Kasumi-1 (cell line): ENCODE measurements at places on chromosomes 4 and X.

GRCh38 chr4:86603311-86603885 is 9.3 kb downstream of the PTPN13 start:
- no peak for DNase-seq

DNA sequence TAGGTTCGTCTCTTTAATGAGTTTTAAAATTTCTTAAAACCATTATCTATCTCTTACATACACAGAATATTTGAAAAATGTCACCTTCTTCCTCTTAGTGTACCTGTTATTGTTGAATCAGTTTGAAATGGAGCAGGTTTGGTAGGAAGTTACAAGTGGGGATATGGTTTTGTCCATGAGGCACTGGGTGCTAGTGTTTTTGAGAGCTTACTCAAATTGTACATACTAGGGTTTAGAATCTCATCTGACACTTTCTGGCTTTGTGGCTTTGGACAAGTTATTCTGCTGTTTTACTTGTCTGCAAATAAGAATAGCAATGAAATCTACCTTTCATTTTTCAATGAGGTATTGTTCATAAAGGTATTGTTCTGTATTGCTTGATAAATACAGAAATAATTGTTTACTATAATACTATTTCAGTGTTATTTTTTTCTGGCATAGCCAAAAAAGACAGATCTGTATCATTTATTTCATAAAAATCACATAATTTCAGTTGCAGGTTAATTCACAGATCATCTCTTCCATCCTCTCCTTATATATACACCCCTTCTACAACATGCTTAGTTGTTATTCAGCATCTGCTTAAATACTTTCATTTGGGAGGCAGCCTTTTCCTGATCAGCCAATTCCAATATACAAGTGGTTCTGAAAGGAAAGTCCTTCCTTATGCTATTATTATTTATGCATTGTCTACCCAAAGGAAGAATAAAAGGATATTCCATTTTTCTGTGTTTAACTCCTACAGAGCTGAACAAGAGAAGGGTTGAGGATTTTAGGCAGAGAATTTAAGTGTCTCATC is 13.3 kb downstream of the NCAPG start:
- no peak for DNase-seq

DNA sequence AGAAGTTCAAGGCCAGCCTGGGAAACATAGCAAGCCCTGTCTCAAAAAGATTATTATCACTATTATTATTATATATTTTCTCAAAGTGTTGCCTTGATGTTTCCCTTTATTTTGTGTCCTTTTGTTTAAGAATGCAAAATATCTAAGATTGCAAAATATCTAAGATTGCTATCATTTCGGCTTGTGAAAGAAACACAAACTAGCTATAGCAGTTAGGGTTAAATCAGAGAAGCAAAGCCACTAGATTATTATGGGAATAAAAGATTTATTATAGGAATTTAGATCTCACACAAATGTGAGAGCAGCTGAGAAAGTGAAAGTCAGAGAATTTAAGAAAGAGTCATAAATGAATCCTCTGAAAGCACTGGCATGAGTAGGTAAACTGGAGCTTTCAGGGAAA is 18.0 kb upstream of the TMEM184C start:
- no peak for DNase-seq

- DNase-seq, result no peak
Measured at GRCh38 chr4:44002368-44002767, 446.2 kb downstream of the KCTD8 start.

GRCh38 chrX:8845060-8845459 is 43.9 kb upstream of the FAM9A start:
- DNase-seq, result no peak

- DNase-seq, result no peak
Measured at GRCh38 chrX:40012868-40013265, 84.9 kb downstream of the BCOR start.

DNA sequence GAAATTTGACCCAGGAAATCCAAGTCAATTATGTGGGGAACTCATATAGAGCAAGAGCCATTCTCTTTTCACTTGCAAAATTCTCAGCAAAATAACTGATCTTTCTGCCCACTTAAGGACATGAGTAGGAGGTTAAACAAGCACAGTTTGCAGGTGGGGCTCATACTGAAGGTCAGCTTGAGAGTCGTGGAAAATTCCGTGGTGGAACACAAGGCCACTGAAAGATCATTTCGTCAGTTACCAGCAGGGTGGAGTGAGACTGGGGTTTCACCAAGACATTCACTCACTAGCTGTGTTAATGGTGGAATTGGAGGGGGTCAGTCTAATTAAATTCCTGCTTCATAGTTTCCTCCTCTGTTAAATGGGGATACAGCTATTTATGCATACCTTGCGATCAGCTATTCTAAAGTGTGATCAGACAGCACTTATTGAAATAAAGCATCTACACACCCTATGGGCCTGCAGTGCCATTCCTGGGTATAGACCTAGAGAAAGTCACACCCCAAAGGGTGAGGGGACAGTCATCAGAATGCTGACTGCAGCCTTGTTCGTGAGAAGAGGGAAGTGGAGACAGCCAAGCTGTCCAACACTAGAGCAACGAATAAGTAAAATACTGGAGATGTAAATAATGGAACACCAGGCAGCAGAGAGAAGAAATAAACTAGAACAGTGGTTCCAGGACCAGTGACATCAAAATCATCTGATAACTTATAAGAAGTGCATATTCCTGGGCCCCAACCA is 42.7 kb upstream of the CLNK start:
- no peak for DNase-seq

DNA sequence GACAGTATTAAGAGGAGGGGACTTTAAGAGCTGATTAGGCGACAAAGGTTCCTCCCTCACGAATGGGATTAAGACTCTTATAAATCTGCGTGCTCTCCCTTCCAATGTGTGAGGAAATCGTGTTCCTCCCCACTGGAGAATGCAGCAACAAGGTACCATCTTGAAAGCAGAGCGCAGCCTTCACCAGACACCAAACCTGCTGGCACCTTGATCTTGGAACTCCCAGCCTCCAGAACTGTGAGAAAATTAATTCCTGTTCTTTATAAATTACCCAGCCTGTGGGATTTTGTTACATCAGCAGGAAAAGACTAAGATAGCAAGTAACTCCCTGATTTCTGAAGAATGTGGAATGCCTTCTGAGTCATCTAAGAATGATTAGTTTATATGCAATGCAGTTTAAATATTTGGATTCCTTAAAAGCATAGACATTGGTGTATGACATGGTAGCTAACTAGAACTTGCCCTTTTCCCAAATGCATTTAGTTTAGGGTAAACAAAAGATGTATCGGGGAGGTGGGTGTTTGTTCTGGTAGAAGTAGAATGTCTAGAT is 86.1 kb downstream of the USP46 start:
- DNase-seq, result no peak

DNA sequence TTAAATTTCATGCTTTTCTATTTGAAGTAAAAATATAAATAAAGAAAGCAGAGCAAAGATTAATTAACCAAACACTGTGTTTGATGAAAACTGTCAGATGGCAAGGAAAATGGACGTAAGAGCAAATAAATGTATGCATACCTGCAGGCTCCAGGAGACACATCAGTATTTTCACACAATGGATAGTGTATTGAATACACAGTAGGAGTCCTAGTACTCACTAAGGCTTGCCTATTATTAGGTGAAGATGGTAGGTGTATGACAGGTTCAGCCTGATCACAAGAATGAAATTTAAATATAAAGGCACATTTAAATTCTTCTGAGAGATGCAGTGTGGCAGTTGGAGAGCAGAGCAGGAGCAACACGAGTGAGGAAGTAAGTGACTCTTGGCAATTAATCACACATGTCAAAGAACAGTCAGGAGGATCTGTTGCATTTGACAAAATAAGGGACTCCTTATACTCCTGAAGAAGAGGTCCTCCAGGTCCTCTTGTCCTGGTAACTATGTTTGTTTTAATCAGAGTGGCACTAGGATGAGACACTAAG is 106.0 kb upstream of the NDST4 start:
- peak; percentile 28 for DNase-seq

- no peak for DNase-seq
Measured at GRCh38 chr4:168397611-168398169, 79.1 kb upstream of the DDX60 start.

- DNase-seq, result no peak
Measured at GRCh38 chrX:1491851-1492349, 39.2 kb upstream of the ASMTL start.

DNA sequence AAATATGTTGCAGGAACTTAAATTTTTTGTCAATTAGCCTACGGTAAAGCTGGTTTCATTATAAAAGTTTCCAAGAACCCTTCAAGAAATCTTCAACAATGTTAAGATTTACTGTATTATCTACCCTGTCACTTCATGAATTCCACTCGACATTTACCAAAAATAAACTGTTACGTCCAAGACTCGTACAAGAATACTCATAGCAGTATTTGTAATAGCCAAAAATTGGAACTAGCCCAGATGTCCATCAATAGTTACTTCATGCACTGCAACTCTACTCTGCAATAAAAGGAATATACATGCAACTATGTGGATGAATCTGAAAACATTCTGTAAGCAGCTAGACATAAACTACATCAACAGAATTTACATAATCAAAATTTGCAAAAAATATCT is 13.4 kb downstream of the RBMX start:
- DNase-seq, result no peak

- no peak for DNase-seq
Measured at GRCh38 chr4:98481167-98481566, 177.2 kb downstream of the TSPAN5 start.

- no peak for DNase-seq
Measured at GRCh38 chr4:80423553-80424224, 88.2 kb downstream of the CFAP299 start.

DNA sequence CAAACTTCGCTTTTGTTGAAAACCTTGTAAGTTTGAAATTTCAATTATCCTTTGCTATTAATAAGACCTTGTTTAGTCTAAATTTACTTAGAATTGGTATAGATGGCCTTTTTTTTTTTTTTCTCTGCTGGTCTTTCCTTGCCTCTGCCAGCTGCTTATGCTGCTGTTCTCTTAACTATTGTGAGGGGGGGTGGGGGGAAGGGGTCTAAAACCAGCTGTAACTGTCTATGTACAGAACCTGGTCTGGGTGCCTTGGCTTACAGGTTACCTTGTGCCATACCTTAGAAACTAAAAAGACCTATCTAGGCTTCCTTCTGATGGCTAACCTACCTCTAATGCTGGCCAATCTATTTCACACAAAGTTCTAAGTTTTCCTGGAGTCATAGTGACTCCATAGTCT is 1.0 kb downstream of the UGT2B17 start:
- DNase-seq, result no peak
